T-helper 9 cell (primary cell): ENCODE measurements at places on chromosomes 5 and 9.

DNA sequence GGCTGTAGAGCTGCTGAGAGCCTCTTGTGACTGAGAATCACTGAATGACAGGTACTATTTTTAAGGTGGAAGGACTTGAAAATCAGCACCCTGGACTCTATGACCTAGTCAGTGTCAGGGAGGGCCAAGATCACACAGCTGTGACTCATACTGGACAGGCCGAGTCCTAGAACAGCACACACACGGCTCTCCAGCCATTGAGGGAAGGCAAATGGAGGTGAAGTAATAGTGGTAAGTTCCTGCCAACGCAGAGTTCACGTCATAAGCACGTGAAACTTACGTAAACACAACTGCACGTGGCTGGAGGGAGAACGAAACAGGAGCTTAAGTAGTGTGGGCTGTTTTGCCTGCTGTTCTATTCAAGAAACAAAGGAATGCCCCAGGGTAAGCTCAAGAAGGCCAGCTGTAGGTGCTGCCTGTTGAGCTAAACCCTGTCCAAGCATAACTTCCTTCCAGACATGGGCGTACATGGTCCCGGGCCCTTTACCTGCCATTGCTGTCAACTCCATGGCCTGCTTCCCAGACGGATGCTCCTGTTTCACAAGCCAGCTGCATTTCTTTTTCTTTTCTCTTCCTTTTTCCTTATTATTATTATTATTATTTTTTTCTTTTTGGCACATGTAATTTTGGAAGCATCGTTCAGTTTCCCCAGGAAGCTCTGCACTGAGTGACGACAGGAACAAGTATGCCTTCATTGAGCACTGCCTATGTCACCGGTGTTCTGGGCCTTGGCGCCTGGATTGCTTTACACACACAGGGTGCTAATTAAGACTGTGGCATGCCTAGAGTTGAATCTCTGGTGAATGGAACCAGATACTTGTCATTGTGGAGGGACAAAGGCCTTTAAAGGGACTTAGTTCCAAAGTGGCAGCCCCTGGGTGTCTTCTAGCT is 10.2 kb upstream of the LCP2 start:
- no peak for DNase-seq

- no peak for DNase-seq
Observed at GRCh38 chr5:61719124-61719523, 387.1 kb downstream of the ZSWIM6 start.

DNA sequence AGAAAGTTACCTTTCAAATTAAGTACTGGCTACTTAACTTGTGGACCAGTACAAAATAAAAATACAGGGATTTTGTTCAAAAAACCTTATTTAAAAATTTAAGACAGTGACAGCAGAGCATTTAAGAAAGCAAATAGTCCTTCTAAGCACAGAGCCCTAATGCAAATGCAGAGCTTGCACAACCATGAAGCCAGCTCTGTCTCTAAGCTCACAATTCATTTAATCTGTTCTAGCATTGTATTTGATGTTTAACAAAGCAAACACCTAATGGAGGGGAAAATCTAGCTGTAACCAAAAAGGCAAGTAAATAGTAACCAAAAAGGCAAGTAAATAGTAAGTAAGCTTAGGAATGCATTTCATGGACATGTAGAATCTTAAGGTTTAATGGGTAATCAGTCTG is 138.7 kb upstream of the GHR start:
- no peak for DNase-seq

- no peak for DNase-seq
Observed at GRCh38 chr5:64451551-64451950, 54.3 kb upstream of the RGS7BP start.

DNA sequence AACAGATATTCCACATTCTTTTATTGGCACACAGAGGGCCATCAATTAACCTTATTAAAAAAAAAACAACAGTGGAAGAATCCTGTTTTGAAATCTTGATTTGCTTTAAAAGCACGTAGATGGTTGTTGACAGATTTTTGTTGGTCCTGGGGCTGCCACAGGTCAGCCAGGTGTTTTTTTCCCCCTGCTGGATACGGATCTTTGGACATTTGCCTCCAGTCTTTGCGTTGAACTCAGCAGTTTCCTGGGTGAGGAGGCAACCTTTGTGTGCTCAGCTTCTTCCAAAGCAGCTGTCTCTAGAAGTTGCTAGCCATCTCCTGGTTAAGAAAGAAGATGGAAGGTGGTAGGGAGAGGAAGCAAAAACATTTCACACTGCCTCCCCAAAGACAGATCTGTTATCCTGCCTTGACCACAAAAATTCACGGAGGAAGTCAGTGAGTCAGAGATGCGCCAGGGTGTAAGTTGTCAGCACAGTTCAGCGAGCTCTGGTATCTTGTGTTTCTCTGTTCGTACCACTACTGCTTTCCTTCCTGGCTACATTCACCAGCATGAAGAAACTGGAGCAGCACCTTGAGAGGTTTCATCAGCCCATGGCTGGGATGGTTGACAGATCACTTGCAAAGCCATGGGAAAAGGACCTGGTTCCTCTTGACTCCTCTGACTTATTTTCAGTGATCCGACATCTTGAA is 207.3 kb downstream of the ARHGAP26 start:
- DNase-seq: peak; percentile 29

GRCh38 chr9:108543251-108543778 is 312.5 kb downstream of the ACTL7B start:
- DNase-seq: no peak

DNA sequence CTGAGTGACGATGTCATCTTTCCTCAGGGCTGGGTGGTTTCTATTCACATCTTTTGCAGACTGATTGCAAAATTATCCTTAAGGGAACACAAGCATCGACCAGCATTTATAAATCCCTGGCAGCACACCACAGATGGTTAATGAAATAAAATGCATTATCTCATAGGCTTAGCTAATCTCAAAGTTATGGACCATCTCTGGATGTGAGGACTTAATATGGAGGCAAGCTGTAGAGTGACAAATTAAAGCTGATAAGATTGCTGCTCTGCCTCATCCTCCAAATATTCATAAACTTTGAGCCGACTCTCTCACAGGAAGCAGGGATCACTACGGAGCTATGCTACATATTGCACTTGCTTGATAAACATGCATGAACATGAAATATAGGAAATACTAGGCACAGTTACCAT is 663.2 kb upstream of the RGMB start:
- no peak for DNase-seq

GRCh38 chr5:173093606-173094005 is 37.5 kb downstream of the CREBRF start:
- DNase-seq: no peak

GRCh38 chr9:130938184-130938651 is 829 bp downstream of the FIBCD1 start:
- no peak for DNase-seq

DNA sequence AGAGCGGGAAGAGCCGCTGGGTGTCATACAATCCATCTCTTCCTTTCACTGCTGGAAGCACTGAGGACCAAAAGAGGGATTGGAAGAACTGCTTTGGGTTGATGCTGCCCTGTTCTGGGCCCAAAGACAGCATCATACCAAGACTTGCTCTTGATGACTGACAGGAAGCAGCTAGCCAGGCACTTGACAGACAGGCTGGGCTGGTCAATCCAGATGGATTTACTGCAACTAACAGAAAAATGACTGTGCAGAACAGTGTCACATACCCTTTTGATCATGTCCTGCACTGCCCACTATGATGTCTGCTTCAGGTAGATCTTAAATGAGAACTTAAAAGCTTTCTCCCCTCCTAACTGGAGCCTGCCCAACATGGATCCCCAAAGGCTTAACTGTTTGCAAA is 157.6 kb downstream of the CRB2 start:
- no peak for DNase-seq

- DNase-seq: no peak
Observed at GRCh38 chr5:15929611-15930263, 249.9 kb downstream of the MARCHF11 start.

GRCh38 chr9:79000230-79001002 is 571.3 kb upstream of the TLE4 start:
- DNase-seq: no peak

- DNase-seq: no peak
Observed at GRCh38 chr9:32866273-32866672, 82.9 kb downstream of the TMEM215 start.

GRCh38 chr5:72557167-72558045 is 50.2 kb upstream of the ZNF366 start:
- DNase-seq: no peak

- no peak for DNase-seq
Observed at GRCh38 chr5:59725392-59725767, 168.1 kb downstream of the PDE4D start.

DNA sequence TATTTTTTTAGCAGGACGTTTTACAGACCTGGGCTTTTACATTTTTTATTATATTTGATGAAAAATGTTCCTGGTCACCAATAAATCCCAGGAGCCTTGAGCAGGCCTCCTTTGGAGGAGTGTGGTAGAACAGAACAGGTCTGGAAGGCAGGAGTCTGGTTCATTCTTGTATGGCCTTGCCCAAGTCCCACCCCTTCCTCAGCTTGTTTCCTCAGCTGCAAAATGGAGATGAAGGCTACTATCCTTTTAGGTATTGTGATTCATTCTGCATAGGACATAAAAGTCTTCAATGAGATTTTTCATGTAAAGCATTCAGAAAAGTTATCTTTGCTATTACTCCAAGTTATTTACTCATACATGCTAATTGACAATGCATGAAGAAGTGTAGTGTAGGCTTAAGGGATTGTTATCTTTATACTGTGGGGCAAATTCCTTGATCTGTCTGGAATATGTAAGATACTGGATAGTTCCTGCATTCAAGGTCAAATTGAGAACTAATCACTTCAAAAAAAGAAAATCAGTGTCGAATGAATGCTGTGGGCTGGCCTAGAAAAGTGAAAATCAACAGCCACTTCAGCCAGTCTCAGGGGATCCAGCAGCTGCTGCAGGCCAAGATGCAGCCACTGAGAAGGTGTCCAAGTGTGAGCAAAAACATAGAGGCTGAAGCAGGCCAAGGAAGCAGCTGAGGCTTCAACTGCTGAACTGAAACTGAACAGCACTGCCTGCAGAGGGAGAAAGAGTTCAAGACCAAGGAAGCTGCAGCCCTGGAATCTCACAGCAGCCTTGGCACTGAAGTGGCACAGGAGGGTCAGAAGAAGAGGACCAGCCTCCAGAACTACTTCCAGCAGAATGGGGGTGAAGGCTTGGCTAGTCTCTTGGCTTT is 15.5 kb upstream of the SLC36A3 start:
- no peak for DNase-seq

GRCh38 chr5:158406884-158407823 is 548.2 kb upstream of the CLINT1 start:
- no peak for DNase-seq

DNA sequence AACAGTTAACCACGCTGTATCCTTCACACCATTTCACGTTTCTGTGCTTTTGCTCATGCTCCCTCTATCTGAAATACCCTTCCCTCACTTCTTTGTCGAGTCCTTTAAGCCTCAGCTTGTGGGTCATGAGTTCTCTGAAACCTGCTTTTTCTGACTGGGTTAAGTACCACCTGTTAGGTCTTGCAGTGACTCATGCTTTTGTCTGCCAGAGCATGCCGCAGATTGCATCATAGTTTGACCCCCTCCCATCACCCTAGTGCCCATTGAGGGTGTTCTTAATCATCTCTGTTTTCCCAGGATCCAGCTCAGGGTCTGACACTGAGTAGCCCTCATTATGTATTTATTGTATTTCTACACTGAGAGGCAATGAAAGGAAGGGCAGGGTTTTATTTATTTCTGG is 190.2 kb downstream of the ASTN2 start:
- DNase-seq: no peak

- no peak for DNase-seq
Observed at GRCh38 chr9:36177571-36177970, 8.4 kb downstream of the CCIN start.

GRCh38 chr5:152978141-152978835 is 512.2 kb upstream of the GRIA1 start:
- no peak for DNase-seq

DNA sequence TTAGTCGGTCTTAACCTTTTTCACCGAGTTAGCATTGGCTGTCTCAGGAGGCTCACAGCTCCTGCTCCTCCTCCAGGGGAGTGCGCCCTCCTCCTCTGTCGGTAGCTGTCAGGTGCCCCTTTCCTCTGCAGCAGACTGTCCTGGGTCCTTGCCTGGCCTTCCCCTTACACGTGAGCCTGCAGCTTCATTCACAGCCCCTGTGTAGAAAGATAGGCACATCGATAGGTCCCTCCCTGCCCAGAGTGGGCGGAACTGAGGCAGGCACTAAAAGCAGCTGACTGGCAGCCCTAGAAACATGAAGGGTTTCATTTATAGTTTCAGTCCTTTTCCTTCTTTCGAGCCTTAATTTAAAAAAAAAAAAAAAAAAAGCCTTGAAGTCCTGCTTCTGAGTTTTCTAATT is 17.2 kb downstream of the TENT4A start:
- no peak for DNase-seq

- DNase-seq: no peak
Observed at GRCh38 chr5:157987259-157987658, 128.3 kb upstream of the CLINT1 start.

- no peak for DNase-seq
Observed at GRCh38 chr5:9564752-9565151, 18.9 kb upstream of the SEMA5A start.

- DNase-seq: no peak
Observed at GRCh38 chr5:156391139-156391538, 64.2 kb downstream of the SGCD start.

DNA sequence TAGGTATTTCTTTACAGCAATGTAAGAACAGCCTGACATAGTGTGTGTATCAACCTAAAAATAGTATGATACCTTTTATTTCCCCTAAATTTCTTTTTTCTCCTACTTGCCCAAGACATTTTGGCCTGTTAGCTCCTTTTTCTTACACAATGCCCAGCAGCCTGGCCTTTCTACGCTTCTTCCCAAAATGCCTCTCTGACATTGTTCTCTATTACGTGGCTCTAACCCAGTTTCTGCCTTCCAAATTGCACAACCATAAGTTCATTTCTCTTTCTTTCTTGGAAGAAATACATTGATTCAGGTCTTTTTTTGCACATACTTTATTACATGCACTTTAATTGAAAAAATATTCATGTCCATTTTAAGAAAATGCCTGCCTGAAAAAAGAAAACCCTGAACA is 408.2 kb downstream of the PRR16 start:
- no peak for DNase-seq

DNA sequence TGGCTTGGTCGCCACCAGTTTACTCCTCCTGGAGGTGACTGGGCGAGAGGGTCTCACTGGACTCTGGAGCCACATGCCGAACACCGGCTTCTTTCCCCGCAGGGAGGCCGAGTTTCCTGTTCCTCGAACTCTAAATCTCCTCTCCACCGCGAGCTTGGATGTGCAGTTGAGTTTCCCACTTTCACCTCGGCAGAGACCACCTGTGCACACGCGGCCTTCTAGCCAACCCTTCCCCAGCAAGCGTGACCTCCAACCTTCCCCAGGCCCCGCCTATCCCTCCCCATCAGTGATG is 380.1 kb downstream of the IRX2 start:
- no peak for DNase-seq

GRCh38 chr5:151679421-151680155 is 7.1 kb downstream of the SPARC start:
- DNase-seq: no peak
